ENCODE measurements at places on chromosomes 11 and 22. TPM values are rescaled to one million over a fixed set of nuclear protein-coding genes. Genes with fewer than 3 reads are reported as not detected.

Gene MSANTD4
- 31.3 TPM for total RNA-seq

Gene OR5P2
- total RNA-seq: not detected

Gene RCOR2
- 2.1 TPM for total RNA-seq

Gene HTR3B
- not detected for total RNA-seq

Gene OR2AG2
- not detected for total RNA-seq

Gene GLYATL1
- total RNA-seq: not detected

DNA sequence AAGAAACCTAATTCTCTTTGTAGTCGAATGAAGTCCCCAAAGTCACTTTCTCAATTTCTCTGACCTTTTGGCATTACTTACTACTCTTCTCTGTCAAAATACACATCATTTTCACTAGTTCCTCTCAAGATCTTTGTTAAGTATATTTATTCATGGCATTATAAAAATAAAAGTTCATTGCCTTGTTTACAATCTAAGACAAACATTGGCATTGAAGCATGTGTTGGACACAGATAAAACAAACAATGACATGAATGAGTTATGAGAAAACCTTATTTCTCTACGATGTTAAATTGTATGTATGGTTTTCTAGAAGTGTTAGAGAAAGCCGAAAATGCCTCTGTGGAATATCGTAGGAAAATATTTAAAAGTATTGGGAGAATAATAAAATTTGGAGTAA, 8.6 kb upstream of the OR51G1 start:
- DNase-seq: no peak
- H3K36me3 ChIP-seq: no peaks in the 10 kb centered on the region

DNA sequence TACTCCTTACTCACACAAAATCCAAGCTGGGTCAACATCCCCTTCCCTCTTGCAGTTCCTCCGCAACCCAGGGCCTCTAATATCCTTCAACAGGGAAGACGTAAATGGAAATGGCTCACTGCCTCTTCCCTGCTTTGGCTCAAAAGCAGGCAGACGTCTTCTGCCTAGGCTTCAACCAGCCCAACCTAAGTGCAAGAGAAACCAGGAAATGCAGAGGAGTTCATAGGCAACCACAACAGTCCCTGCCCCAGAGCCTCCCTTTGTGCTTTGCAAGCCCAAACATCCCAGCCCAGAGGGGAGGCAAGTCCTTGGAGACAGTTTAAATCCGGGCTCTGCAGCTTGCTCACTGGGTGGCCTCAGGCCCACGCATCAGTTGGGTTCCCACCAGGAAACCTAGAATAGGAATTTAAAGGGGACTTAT, 33.3 kb downstream of the CD6 start:
- H3K36me3 ChIP-seq: no peaks in the 10 kb centered on the region
- peaks cover 6% of the 10 kb centered on the region for H3K4me1 ChIP-seq
- H3K27me3 ChIP-seq: peaks cover 34% of the 10 kb centered on the region
- H3K4me3 ChIP-seq: no peak overlapping the region
- H3K27ac ChIP-seq: no peak overlapping the region

- no peak for DNase-seq
- no peak overlapping the region for H3K27ac ChIP-seq
- no peaks in the 10 kb centered on the region for H3K27me3 ChIP-seq
- no peak overlapping the region for H3K4me3 ChIP-seq
Observed at GRCh38 chr11:36817336-36817965, 219.4 kb upstream of the RAG2 start.

DNA sequence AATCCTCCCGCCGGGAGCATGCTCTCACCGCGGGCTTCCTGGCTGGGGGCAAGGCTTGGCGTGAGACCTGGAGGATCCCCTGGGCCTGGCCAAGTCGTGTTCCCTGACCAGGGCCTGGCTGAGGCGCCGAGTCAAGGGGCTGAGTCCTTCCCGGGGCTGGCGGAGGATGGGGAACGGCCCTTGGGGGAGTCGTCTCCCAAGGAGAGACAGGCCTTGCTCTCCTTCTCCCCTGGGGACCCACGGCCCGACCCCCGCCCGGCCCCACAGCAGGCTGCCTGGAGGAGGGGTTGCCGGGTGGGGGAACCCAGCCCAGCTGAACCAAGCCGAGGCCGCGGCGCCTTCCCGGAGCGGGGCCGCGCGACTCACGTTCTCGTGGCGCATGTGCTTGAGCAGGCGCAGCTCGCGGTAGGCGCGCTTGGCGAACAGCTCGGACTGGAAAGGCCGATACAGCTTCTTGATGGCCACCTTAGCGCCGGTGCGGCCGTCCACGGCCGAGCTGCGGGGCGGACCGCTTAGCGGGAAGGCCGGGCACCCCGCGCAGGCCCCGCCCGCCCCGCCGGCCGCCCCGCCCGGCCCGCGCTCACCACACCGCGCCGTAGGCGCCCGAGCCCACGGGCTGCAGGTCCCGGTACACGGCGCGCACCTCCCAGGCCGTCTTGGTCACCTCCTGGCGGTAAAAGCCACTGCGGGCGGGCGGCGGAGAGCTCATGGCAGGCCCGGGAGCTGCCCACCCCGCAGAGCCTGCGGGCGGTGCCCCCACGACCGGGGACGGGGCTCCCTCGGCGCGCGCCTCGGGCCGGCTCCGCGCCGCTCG, 475 bp downstream of the MAPK12 start:
- H3K4me1 ChIP-seq: peaks cover 51% of the 10 kb centered on the region
- H3K27ac ChIP-seq: peak overlapping the region; percentile 91
- peak overlapping the region; percentile 84 for H3K4me3 ChIP-seq
- H3K36me3 ChIP-seq: no peaks in the 10 kb centered on the region
- H3K27me3 ChIP-seq: no peaks in the 10 kb centered on the region

DNA sequence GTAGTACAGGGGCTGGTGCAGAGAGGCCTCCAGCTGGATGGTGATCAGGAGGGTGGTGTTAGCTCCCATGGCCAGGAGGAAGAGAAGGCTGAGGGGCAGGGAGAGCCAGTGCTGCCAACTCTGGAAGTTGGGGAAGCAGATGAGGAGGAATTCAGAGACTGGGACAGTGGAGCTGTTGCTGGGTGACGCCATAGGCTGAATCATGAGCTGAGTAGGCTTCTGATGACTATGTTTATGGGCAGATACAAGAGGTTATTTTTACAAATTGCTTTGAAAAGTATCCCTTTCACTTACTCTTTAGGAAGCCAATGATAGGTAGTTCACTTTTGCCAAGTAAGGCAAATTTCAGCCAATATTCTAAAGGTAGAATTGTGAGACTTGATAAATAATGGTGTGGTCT, 3.1 kb downstream of the OR56A1 start:
- H3K36me3 ChIP-seq: no peaks in the 10 kb centered on the region
- H3K4me3 ChIP-seq: no peak overlapping the region
- no peak for DNase-seq
- no peaks in the 10 kb centered on the region for H3K4me1 ChIP-seq

DNA sequence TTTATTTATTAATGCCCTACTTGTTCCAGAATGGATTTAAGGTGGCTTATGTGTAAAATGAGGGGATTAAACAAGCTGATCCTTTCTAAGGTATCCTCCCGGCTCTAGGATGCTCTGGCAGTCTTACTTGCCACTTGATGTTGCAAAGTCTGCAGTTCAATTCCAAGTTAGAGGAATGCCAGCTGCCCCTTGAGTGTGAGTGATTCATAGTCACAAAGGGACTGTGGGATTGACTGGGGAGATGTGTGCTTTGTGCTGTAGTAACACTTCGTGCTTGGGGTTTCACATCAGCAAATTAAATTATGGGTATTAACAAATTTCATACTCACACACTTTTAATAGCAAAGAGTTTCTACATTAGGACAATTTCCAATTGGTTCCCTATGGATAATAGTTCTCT, 550.8 kb upstream of the CADM1 start:
- H3K4me1 ChIP-seq: no peaks in the 10 kb centered on the region
- H3K27me3 ChIP-seq: peaks cover 8% of the 10 kb centered on the region
- no peaks in the 10 kb centered on the region for H3K36me3 ChIP-seq

DNA sequence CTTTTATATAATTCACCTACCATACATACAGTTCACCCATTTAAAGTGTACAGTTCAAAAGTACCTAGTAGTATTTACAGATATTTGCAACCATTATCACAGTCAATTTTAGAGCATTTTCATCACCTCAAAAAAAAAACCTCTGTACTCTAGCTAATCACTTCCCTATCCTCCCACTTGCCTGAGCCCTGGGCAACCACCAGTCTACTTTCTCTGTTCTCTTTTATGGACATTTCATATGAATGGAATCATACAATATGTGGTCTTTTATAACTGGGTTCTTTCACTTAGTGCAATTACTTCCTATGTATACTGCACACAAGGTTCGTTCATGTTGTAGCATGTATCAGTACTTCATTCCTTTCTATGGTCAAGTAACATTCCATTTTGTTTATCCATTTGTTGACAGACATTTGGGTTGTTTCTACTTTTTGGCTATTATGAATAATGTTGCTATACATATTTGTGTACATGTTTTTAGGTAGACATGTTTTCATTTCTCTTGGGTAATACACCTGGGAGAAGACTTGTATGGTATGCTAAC, 17.8 kb upstream of the NEU3 start:
- H3K36me3 ChIP-seq: peaks cover 87% of the 10 kb centered on the region
- H3K27ac ChIP-seq: no peak overlapping the region
- no peaks in the 10 kb centered on the region for H3K27me3 ChIP-seq
- H3K4me1 ChIP-seq: no peaks in the 10 kb centered on the region

GRCh38 chr11:33383920-33384209, 126.7 kb downstream of the HIPK3 start:
- H3K4me1 ChIP-seq: no peaks in the 10 kb centered on the region
- no peak overlapping the region for H3K27ac ChIP-seq
- H3K36me3 ChIP-seq: no peaks in the 10 kb centered on the region
- H3K27me3 ChIP-seq: peaks cover 14% of the 10 kb centered on the region

- no peaks in the 10 kb centered on the region for H3K4me1 ChIP-seq
- no peak for DNase-seq
- H3K4me3 ChIP-seq: no peak overlapping the region
- H3K27ac ChIP-seq: no peak overlapping the region
- H3K36me3 ChIP-seq: no peaks in the 10 kb centered on the region
- H3K27me3 ChIP-seq: no peaks in the 10 kb centered on the region
Observed at GRCh38 chr22:35547987-35548721, 7.5 kb downstream of the RASD2 start.

GRCh38 chr22:25903294-25903693, 161.3 kb downstream of the MYO18B start:
- DNase-seq: no peak
- H3K4me1 ChIP-seq: no peaks in the 10 kb centered on the region
- H3K4me3 ChIP-seq: no peak overlapping the region

- no peaks in the 10 kb centered on the region for H3K4me1 ChIP-seq
- peaks cover 4% of the 10 kb centered on the region for H3K27me3 ChIP-seq
- no peaks in the 10 kb centered on the region for H3K36me3 ChIP-seq
- peak; percentile 21 for DNase-seq
- no peak overlapping the region for H3K27ac ChIP-seq
Observed at GRCh38 chr11:11010624-11011127, 152.8 kb upstream of the ZBED5 start.

GRCh38 chr11:27425814-27426213, 46.8 kb downstream of the LGR4 start:
- no peak overlapping the region for H3K27ac ChIP-seq
- peaks cover 40% of the 10 kb centered on the region for H3K4me1 ChIP-seq
- no peaks in the 10 kb centered on the region for H3K27me3 ChIP-seq
- H3K4me3 ChIP-seq: no peak overlapping the region
- no peak for DNase-seq

- H3K36me3 ChIP-seq: no peaks in the 10 kb centered on the region
- H3K27me3 ChIP-seq: no peaks in the 10 kb centered on the region
- no peak overlapping the region for H3K4me3 ChIP-seq
- H3K4me1 ChIP-seq: no peaks in the 10 kb centered on the region
- no peak overlapping the region for H3K27ac ChIP-seq
Observed at GRCh38 chr11:134469627-134470026, 57.6 kb upstream of the B3GAT1 start.

- H3K36me3 ChIP-seq: no peaks in the 10 kb centered on the region
- H3K27ac ChIP-seq: no peak overlapping the region
- H3K27me3 ChIP-seq: no peaks in the 10 kb centered on the region
- no peaks in the 10 kb centered on the region for H3K4me1 ChIP-seq
Observed at GRCh38 chr11:88655656-88656055, 318.1 kb upstream of the CTSC start.

DNA sequence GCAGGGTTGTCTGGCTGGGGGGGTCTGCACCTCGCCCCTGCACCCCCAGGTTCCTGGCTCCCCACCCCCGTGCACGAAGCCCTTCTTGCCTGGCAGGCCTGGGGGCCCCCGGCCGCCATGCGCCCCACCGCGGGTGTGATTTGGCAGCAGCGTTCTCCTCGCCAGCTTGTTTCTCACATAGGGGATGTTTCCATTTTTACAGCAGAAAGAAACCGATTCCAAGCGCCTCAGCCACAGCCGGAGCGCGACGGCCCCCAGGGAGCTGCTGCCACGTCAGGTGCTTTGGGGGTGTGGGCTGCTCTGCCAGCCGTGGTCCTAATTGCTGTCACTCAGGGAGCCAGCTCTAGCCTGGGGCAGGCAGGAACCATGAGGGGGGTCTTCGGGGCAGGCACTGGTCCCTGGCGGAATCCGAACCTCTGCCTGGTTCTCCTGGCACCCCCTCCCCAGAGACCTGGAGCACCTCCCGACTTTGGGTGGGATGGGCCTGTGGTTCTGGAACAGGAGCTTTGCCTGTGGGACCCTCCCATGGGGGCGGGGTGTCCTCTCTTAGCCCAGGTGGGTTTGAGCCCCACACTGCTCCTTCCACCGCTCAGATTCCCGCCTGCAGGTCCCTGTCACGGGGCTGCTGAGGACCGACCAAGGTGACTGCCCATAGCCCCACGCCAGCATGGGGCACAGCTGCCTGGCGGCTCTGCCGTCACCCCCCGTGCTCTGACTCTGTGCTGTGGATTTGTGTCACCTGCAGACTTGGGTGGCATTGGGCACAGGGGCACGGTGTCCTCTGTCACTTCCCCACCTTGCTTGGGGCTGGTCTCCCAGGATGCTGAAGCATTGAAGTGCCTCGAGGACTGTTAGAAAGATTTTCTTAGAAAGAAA, 54.0 kb downstream of the RTN4R start:
- no peaks in the 10 kb centered on the region for H3K4me1 ChIP-seq
- no peak overlapping the region for H3K27ac ChIP-seq
- no peaks in the 10 kb centered on the region for H3K27me3 ChIP-seq
- no peak for DNase-seq
- H3K4me3 ChIP-seq: no peak overlapping the region

- no peaks in the 10 kb centered on the region for H3K4me1 ChIP-seq
- peaks cover 41% of the 10 kb centered on the region for H3K27me3 ChIP-seq
- H3K4me3 ChIP-seq: no peak within 1 kb of the TSS
- no peaks in the 10 kb centered on the region for H3K36me3 ChIP-seq
- no peak within 1 kb of the TSS for H3K27ac ChIP-seq
Observed at GRCh38 chr11:394034-394857, at the start of gene PKP3. PKP3 (plus strand) TSS chr11:394209; CDS start chr11:394293, 84 bp downstream.

GRCh38 chr11:76551400-76551799, 106.6 kb downstream of the EMSY start:
- peaks cover 42% of the 10 kb centered on the region for H3K36me3 ChIP-seq
- no peak for DNase-seq
- no peak overlapping the region for H3K4me3 ChIP-seq
- H3K27me3 ChIP-seq: no peaks in the 10 kb centered on the region
- H3K27ac ChIP-seq: no peak overlapping the region

DNA sequence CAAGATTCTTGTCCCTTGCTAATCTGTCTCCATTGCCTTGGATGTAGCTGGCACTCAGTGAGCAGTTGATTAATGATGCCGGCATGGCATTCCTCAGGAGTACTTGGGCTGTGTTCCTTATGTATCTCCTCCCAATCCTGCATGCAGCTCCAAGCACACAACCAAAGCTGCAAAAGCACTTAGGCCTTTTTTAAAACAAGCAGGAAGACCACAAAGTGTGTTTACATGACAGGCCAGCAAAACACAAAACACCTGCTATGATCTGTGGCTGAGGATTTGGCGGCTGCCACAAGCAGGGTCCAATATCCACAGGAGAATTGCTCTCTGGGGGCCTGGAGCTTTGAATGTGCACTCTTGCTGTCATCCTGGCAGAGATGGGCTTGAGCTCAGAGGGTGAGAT, 8.9 kb downstream of the ABTB2 start:
- H3K4me1 ChIP-seq: peaks cover 73% of the 10 kb centered on the region
- no peak for DNase-seq
- peak overlapping the region; percentile 83 for H3K27ac ChIP-seq

GRCh38 chr11:57424792-57425564, 1.9 kb downstream of the SLC43A3 start:
- H3K36me3 ChIP-seq: peaks cover 3% of the 10 kb centered on the region
- peak overlapping the region; percentile 84 for H3K27ac ChIP-seq

All from psoas muscle (tissue), 8 donors.